ENCODE measurements at places on chromosomes 1 and 21.

- no peak for DNase-seq
These were observed 633.0 kb downstream of the SMYD3 start for GRCh38 chr1:245873883-245874671.

GRCh38 chr1:230195199-230195598 lies 128.2 kb downstream of the GALNT2 start:
- DNase-seq: no peak

GRCh38 chr21:40684726-40685125 lies 162.2 kb downstream of the DSCAM start:
- no peak for DNase-seq

DNA sequence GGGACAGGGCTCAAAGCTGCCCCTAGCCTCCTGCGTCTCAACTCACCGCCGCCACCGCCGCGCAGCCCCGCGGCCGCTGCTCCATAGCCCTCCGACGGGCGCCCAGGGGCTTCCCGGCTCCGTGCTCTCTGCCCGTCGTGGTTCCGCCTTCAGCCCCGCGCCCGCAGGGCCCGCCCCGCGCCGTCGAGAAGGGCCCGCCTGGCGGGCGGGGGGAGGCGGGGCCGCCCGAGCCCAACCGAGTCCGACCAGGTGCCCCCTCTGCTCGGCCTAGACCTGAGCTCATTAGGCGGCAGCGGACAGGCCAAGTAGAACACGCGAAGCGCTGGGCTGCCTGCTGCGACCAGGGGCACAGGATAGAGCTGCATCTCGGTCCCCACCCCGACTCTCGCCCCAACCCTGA lies at the start of gene TNFRSF25:
Gene TNFRSF25 (minus strand): TSS at position 151 of the 400 bp plus-strand sequence. CDS start 66 bp downstream, at position 85.
- DNase-seq: no peak

GRCh38 chr1:1121611-1122077 lies 5.8 kb upstream of the C1orf159 start:
- DNase-seq: no peak

GRCh38 chr1:9062021-9062471 lies 7.4 kb downstream of the SLC2A5 start:
- DNase-seq: no peak

DNA sequence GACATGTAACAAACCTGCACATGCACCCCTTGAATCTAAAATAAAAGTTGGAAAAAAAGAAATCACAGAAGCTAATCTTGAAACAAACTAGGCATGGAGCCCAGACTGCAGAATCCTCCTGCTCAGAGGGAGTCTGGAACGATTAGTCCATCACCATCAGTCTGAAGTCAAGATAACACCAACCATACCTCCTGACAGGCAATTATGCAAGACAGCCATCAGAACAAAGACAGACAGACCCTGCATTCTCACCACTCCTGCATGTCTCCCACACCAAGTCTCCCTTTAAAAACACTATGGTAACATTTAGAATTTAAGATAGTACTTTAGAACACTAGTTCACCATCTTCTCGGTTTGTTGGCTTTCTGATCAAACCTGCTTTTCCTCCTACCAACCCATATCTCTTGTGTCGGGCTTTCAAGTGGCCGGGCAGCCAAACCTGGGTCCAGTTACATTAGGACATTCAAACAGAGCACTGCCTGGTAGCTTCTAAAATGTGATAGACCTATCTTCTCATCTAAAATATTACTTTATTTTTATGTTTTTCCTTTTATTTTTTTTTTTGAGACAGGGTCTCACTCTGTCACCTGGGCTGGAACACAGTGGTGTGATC lies 10.1 kb downstream of the YARS1 start:
- no peak for DNase-seq

DNA sequence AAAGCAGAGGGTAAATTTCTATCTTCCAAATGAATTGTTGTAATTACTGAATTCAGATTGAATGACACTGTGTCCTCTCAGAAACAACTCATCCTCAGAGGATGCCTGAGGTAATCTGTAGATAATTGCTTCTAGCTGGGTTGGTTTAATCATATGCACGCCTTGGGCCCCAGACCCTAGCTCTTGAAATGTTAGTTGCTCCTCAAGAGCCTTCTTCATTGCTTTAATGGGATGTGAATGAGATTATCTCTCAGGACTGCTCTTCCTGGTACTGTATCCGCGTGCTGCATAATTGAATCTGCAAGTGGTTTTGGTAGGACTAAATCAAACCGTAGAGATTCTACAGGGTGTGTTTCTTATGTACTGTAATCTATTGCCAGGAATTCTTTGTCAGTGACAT lies 569.3 kb upstream of the NEGR1 start:
- no peak for DNase-seq

DNA sequence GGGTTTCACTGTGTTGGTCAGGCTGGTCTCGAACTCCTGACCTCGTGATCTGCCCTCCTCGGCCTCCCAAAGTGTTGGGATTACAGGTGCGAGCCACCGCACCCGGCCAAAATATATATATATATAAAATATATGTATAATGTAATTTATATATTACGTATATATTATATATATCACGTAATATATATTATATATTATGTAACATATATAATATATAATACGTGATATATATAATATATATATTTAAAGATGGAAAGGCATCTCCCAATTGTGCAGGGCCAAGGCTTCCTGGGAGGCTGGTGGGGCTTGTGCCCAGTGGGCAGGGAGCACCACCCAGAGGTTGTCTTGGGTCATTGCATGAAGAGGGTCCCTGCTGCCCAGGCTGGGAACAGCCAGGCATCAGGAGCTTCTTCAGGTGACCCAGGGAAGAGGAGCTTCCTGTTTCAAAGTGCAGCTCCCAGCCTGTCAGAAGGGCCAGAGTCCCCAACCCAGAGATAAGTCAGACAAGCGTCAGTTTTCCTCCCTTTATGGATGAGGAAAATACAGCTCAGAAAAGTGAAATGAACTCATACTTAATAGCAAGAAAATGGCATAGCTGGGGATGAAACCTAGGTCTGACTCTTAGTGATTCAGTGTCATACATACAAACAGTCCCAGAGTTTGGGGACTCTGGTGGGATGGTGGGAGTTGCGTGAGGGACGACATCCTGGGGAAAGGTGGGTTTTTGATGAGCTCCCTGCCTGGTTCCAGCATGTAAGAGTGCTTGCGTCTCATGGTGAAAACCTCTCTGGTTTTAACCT lies 12.0 kb downstream of the UBE2Q1 start:
- DNase-seq: no peak

GRCh38 chr1:161175771-161176453 lies 1.4 kb downstream of the B4GALT3 start:
- DNase-seq: no peak

DNA sequence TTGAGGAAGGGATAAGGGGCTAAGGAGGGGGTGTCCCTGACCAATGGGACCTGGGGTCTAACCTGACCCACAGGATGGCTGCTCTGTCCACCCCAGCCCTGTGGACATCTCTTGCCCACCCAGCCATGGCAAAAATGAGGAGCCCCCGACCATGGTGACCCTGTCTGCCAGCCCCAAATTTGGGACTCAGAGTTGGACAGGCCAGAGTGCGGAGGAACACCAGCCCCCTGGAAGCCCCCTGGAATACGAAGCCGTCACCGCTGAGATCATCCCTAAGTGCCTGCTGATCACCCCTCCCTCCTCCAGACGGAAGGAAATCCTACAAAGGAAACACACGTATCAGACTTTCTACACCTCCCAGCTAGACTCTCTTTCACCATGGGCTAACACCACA lies 119.3 kb downstream of the SIK1 start:
- no peak for DNase-seq

GRCh38 chr1:226736908-226737818 lies 1.9 kb downstream of the ITPKB start:
- peak; percentile 2 for DNase-seq

GRCh38 chr21:25850126-25850842 lies 115.5 kb downstream of the GABPA start:
- DNase-seq: no peak

DNA sequence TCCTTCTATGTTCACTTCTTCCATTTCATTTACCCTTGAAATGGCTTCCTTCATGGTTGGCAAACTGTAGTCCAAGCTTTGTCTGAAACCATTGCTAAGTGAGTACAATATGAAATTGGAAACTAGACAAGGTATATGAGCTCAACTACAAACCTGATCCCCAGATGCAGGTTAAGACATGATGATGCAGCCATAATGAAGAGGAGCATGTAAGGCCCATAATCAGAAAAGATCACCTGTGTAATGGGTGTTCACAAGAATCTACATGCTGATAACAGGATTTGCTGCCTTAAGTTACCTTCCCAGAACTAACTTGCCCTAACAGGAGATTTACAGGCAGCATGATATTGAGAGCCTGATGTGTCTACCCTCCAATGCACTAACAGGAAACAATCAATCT lies 153.9 kb downstream of the KCNH1 start:
- no peak for DNase-seq

GRCh38 chr1:224472806-224473205 lies 38.2 kb upstream of the WDR26 start:
- no peak for DNase-seq

DNA sequence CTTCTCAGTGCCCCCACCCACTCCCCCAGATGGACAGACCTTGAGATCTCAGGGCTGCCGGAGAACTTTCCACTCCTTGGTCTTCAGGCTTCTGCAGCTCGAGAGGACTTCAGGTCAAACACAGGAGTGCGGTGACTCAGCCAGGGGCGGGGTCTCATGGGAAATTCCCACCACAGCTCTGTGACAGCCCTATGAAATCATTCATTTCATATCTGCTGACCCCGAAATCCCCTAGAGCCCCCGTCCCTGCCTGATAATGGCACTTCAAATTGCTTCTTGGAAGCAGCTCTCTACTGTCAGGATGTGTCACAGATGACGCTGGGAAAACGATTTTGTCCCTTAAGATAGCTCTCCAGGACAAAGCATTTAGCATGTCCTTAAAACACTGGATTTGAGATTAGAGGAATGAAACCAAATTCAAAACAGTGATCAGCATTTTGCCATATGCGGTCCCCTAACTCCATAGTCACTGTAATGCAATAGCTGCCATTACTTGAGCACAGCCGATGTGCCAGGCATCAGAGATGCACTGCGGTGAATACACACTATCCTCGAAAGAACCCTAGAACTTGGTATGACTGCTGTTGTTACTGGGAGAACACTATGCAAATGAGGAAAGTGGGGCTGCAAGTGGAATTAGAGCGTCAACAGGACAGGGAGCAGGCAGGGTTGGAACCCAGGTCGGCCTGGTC lies at the start of gene TNFRSF9:
Gene TNFRSF9 (minus strand): TSS at position 95 of the 692 bp plus-strand sequence. CDS start 845 bp downstream, outside the sequence.
- no peak for DNase-seq

DNA sequence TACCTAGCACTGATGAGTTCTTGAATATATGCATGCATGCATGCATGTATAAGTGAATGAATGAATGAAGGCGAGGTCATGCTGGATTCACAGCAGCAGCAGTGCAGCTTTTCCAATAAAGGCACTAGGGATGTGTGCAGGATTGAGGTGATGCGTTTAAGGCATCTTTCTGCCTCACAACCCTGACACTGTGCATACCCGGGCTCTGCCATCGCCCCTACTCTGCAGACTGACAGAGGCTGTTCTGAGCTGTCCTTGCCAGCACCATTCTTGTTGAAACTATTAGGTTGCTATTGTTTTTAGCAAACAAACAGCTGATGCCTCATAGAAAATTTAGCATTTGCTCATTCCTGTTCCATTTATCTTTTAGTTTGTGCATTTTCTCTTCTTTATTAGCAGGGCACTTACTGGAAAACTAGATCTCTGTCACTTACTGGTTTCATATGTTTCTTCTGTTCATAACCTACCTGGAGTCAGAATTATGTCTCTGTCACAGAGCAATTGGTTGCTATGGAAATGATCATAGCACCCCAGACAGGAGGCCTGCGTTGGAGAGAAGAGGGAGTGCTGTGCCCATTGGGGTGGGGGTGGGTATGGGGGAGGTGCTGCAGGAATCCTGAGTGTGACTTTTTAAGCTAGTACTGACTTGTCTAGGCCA lies 79.0 kb downstream of the CD58 start:
- DNase-seq: no peak

- no peak for DNase-seq
These were observed 558.2 kb upstream of the USP24 start for GRCh38 chr1:55773211-55773940.

GRCh38 chr1:170768929-170769328 lies 105.0 kb downstream of the PRRX1 start:
- no peak for DNase-seq

- DNase-seq: no peak
These were observed 44.6 kb downstream of the RASSF5 start for GRCh38 chr1:206551986-206552326.

- no peak for DNase-seq
These were observed 43.8 kb upstream of the PRRX1 start for GRCh38 chr1:170620164-170620563.

DNA sequence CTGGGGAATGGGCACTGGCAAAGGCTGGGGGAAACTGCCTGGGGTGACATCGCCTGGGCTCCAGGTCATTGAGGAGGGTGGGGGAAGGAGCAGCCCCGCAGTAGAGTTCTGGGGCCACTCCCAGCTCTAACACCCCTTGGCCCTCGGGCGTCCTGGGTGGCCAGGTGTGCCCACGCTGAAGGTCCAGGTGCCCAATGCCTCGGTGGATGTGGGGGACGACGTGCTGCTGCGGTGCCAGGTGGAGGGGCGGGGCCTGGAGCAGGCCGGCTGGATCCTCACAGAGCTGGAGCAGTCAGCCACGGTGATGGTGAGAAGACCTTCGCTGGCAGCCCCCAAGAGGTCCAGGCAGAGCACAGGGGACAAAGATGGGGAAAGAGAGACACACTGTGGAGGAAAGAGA lies 7.7 kb downstream of the NTRK1 start:
- no peak for DNase-seq

DNA sequence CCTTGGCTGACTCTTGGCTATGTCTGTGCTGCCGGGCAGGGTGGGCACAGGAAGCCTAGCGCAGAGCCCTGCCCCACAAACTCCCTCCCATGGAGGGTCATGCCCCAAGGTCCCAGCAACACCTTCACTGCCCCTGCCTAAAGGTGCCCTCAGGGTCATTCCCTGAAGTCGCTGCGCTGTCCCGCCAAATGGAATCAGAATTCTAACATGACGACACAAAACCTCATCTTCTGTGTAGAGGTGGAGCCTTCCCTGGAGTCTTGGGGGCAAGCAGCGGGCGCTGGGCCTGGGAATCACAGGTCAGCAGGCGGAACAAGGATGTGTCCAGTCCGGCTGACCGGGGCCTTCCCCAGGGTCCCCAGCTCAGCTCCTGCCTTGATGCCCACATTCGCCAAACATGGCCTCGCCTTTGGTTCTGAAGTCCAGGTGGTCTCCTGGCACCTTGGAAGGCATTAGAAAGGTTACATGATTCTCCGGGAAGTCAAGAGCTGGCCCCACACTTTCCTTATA lies 17.3 kb downstream of the TMEM201 start:
- no peak for DNase-seq

DNA sequence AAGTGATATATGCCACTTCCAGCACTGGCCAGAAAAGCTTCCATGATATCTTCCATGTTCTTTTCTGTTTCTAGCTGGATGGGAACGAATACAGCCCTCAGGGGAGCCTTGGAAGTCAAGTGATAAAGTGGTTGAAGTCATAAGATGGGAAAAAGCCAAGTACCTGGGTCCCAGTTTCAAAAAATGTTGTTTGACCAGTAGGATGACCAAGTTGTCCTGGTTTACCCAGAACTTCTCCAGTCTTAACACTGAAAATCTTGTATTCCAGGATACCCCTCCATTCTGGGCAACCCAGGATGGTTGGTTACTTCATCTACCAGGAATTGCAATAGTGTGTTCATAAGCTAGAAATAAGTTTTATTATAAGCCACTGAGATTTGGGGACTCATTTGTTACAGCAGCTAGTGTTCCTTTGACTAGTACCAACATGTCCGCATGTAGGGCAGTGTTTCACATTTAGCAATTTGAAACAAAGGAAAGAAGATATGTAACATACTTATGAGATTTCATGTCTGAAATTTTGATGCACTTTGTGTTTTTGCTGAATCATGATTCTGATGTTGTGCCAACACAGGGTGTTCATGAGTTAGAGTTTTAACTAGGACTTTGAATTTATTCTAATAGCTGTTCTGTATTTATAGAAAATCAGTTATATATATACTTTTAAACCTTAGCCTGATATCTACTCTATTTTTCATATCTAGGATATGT lies 139.9 kb downstream of the TPR start:
- DNase-seq: no peak

Measured in amniotic stem cell (primary cell).